Left renal cortex interstitium (tissue), 4 donors: ENCODE measurements at places on chromosomes 7 and 10.

- no peak for DNase-seq
These were observed 4.0 kb upstream of the ADIRF start for GRCh38 chr10:86964061-86964846.

GRCh38 chr7:118183428-118183785, 557 bp upstream of the LSM8 start:
- DNase-seq = no peak

- DNase-seq = peak; percentile 41
These were observed 39.6 kb downstream of the SORCS3 start for GRCh38 chr10:104680467-104681401.

DNA sequence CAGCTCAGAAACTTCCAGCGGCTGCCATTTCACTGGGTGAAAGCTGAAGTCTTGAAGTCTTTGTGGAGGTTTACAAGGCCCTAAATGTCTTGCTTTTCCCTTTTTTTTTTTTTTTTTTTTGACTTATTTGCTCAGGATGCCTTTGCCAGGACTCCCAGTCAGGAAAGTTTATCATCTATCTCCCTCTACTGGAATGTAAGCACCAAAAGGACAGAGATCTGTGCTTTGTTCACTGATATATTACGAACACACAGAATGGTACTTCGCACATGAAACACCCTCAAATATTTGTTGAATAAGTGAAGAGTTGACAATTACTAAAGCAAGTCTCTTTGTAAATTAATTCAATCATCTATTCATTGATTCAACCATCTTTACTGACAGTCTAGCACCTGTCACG, 23.2 kb downstream of the ABCB4 start:
- no peak for DNase-seq
